ENCODE measurements at places on chromosomes 2 and 18.
A peak's percentile ranks its signal among the peaks of the same experiment; 100 is the strongest.

DNA sequence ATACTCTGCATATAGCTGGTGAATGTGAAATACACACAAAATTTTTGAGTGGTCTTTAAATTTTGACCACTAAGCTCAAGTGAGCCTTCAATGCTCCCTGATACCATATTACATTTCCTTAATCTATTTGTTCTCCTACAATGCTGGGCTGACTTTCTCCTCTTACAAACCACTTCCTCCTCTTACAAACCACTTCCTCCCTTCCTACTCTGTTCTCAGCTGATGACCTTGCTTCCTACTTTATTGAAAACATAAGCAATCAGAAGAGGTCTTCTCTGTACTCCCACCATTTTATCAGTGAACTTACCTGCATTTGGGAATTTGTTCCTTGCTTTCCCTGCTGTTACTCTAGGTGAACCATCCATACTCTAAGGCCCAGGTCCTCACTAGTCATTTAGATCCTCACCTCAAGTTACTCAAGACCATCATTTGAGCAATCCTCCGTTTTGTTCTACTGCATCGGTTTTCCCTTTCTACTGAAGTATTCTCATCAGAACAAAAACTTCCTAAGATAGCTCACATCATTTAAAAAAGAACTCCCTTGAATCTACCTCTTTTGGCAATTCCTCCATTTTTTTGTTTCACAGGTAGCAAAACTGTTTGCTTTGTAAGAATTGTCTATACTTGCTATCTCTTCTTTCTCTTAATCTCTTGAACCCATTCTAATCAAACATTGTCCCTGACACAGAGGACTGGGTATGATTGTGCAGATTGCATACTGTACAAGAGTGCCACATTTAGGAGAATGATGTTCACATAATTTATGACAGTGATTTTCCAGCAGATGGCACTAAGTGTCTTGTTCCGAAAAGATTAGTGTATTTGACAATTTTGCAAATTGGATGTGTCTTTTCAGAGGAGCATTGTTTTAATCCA lies 96.5 kb downstream of the EPB41L5 start:
- no peak for DNase-seq

GRCh38 chr2:239197146-239197545 lies 203.7 kb downstream of the HDAC4 start:
- DNase-seq = no peak

DNA sequence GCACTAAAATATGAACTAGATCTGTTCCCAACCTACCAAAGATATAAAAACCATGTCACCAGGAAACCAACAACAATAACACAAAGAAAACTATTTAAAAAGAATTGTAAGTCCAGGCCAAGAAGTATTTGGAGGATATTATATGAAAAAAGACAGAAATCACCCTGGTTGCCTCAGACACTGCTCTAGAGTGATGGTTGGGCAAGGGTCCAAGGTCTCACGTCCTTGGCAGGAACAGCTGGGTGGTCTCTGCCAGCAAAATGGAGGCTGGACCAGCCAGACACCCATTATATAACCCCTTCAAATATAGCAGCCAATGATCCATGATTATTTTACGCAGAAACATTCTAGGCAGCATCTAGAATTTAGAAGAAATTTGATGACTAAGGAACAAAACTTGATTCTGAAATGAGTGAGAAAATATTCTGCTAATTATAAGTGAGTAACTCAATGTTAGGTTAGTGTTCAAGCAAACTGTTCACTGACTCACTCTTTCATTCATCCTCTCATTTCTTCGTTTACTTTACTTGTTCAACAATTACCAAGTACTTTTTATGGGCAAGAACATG lies 35.4 kb downstream of the MRPL35 start:
- DNase-seq = no peak

- no peak for DNase-seq
Measured at GRCh38 chr2:97747716-97748115, 34.3 kb downstream of the ZAP70 start.

DNA sequence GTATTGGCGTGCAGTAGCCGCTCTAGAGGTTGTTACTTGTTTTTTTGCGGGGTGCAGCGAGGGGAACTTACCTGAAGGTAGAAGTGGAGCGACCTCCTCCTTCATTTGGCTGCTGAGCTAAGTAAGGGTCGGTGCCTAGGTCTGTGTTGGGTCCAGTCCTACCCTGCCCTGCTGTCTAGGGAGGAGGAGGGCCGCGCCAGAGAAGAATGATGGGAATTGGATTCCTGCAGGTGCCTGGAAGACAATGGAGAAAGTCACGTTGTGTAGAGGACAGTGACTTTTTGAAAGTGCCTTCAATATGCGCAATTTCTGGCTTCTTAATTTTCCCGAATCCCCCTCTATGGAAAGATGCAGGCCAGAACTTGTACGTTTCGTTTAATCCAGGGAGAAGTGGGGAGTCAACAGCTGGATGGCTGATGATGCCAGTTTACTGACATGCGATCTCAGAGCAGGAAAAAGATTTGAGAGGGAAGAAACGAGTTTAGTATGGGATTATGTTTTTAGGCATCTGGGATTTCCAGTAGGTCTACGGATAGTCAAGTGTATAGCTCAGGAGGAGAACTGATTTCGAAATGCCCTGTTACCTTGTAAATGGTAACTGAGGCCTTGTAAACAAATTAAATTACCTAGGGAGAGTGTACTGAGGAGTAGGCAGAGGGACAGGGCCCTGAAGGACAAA lies 653 bp downstream of the MRPS9 start:
- no peak for DNase-seq

DNA sequence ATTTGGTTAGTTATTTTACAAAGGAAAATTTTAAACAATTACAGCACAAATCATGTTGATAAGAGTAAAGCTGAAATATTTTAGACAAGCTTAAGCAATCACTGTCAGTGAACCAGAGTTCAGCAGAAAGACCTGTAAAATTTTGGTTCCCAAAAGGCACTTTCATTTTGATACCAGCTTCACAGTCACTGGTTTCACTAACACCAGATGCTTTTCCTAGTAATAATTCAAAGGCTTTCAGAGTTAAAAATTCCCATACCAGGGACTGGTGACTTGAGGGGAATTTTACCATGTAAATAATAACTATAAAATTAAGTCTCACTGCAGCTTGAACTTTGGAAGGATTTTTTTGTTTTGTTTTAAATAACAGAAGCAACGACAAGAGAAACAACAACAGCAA lies 102.3 kb upstream of the CD302 start:
- DNase-seq = no peak

- DNase-seq = no peak
Measured at GRCh38 chr2:46411245-46411641, 68.1 kb upstream of the TMEM247 start.

DNA sequence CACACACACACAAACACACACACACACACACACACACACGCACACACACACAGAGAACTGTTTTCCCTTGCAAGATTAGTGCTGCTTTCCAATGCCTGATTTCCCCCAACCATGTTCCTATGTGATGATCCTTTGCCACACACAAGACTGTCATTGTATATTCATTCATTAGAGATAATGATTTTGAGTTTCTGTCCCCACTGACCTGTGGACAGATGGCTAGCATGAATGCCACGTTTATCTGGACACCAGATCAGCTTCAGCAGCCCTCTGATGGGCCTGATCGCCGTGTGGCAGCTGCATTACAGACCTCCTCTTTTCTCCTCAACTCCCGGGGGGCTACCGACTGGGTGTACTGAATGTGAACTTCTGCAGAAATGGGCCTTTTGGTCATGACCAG lies 353.0 kb downstream of the MYCN start:
- DNase-seq = no peak

DNA sequence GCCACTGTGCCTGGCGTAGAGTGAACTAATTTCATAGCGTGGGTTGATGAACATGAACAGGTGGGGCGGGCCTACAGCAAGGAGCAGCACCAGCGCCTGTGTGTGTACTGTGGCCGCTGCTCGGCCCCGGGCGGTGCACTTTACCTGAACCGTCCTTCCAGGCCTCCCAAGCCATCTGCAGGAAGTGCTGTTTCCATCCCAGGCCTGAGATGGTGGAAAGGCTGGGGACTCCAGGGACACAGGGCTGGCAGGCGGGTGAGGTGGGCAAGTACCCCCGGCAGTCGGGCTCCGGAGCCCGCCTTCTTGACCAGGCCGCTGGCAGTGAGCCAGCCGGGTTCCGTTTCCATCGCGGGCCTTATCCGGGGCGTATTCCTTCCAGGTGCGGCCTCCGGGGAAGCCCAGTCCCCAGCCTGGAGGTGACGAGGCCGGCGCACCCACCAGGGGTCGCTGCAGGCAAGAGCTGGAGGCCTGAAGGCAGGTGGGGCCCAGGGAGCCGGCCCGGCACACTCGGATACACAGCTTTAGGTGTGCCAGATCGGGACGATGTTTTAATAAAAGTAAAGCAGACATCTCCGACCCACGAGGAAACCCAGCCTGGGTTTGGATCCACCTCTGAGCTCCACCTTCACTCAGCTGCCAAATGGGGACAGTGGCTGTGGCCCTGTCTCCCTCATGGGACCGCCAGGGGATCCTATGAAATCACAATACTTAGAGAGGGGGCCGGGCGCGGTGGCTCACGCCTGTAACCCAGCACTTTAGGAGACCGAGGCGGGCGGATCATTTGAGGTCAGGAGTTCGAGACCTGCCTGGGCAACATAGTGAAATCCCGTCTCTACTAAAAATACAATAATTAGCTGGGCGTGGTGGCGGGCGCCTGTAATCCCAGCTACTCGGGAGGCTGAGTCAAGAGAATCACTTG lies 22.7 kb upstream of the PDIA6 start:
- peak; percentile 68 for DNase-seq

- DNase-seq = no peak
Measured at GRCh38 chr2:199223791-199224190, 233.9 kb downstream of the SATB2 start.

DNA sequence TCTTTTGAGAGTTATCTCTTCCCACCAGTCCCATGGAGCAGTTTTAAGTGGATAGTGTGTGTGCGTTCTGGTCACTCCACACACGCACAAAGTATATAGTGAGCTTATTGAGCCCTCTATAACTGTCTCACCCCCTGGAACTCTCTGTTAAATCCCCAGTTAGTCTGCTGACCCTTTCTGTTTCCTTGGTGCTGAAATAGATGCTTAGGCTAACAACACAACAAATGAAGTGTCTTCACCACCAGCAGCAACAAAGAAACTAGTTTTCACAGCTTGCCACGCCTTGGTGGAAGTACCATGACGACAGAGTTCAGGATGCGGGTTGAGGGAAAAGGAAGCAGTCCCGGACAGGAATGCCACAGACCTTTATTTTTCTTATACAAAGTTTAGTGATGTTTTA lies 203.5 kb upstream of the TMEFF2 start:
- no peak for DNase-seq

DNA sequence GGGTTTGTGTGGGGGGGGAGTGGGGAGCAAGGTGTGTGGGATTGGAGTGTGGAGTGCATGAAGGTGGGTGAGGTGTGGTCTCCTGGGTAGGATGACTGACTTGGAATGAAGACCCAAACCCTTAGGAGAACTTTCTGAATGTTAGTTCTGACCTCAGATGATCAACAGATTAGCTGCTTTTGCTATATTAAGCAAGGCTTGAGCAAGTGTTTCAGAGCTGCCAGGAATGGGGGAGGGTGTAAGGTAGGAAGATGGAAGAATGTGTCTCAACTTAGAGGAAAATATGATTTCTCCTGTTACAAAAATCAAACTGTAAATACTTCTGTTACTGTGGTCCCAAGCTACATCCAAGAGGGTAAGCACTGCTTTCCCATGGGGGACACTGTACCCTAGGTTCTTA lies 273.6 kb downstream of the TGIF1 start:
- no peak for DNase-seq

DNA sequence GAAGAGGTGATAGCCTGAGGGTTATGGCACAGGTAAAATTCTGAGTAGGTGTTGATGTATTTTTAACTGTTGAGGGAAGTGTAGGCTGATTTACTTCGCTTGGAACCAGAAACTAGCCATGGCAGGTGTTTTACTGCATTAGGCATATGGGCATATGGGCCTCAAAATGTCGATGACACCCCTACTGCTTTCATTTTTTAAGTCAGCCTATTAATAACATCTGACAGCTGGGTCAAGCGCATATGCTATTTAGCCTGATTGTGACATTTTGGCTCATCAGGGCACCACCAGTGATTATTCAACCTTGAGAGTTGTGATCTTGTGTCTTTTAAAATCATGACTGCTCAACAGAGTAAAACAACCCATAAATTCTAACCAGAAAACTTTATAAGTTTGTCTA lies 1396.9 kb upstream of the NXPH2 start:
- DNase-seq = no peak

DNA sequence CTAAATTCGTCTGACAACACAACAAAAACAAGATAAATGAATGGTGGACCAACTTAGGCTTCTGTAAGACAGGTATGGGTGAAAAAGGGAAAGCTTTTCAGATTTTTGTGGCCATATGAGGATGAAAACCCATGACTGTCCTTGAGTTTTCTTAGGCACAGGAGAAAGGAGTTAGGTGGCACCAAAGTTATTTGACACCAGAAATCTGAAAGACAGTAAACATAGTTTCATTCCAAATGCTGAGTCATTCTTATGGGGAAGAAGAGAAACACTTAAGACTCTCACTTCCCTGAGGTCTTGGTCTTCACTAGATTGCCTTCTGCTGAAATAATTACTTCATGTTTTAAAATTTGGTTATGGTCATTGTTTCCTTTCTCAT lies 5.2 kb upstream of the GPD2 start:
- no peak for DNase-seq

GRCh38 chr2:225010804-225011203 lies 31.5 kb downstream of the DOCK10 start:
- DNase-seq = no peak

GRCh38 chr18:46352520-46353250 lies 248.5 kb downstream of the HAUS1 start:
- no peak for DNase-seq

DNA sequence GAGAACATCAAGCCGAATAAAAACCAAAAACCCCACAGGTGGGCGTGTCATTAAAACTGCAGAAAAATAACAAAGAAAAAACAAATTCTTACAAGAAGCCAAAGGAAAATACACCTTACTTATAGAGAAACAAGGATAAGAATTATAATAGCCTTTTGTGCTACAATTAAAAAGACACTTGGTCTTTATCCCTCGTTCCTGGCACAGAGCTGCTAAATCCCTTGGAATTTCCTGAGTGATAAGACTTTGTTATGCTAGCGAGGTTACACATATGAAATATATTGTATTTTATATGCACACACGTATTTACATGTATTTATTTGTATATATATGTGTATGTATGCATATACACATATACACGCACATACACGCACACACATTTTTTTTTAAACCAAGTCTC lies 325.3 kb upstream of the TFPI start:
- DNase-seq = no peak

DNA sequence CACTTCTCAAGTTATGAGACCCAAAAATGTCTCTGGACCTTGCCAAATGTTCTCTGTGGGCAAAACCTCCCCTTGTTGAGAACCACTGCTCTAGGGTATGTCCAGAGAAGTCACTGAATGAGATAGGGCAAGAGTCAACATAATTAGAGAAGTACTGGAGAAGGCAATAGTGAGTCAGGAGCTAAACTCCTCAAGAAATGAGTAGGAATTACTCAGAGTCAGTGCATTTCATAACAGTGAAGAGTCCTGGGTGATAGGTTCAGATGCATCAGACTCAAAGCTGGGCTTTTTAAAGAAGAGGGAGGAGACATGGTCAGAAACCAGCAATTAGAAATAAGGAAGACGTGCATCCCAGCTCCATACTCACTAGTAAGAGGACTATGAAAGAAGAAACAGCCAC lies 38.6 kb upstream of the IHH start:
- DNase-seq = no peak

GRCh38 chr2:128724972-128725371 lies 406.3 kb upstream of the HS6ST1 start:
- DNase-seq = no peak

- DNase-seq = no peak
Measured at GRCh38 chr2:207914716-207915115, 110.6 kb downstream of the PLEKHM3 start.

All from activated CD8-positive, alpha-beta memory T cell treated with anti-CD3 and anti-CD28 coated beads for 1 hour (primary cell).